ENCODE measurements at places on chromosomes 7 and 10.

- DNase-seq = no peak
Observed at GRCh38 chr7:140079121-140079536, 16.4 kb upstream of the PARP12 start.

GRCh38 chr7:121262221-121262620 lies 66.6 kb upstream of the WNT16 start:
- DNase-seq = no peak

GRCh38 chr7:16839646-16840045 lies 34.8 kb upstream of the AGR2 start:
- no peak for DNase-seq

DNA sequence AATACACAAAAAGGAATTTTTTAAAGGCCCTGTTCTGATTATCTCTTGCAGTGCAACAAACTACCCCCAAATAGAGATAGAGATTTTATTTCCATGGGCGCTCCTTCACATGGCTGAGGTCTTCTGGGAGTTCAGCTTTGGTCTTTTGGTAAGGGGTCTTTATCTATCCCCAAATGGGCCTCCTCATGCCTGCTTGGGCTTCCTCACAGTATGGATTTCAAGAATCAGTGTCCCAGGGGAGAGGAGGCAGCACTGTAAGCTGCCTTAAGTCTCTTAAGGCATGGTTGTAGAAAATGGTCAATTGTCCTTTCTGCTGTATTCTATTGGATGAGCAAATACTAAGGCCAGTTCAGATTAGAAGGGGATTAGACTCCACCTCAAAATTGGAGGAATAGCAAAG lies 966.2 kb downstream of the TYW1 start:
- no peak for DNase-seq

DNA sequence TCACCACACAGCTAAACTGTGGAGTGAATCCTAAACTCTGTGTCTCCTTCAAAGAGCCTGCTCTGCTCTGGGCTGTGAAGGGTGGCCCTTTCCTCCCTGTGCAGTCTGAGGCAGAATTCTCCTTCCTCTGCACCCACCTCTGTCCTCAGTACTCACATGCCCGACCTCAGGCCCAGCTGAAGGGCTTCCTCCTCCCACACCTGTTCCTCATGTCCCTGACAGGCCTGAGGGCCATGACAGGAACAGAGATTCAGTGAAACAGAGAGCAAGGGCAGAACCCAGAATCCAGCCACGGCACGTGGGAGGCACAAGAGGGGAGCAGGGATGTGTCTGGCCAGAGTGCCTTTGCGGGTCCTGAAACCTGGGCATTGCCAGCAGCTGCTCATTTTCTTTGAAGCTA lies 13.9 kb downstream of the CREB3L2 start:
- no peak for DNase-seq
